ENCODE measurements at places on chromosomes 5 and 9. TPM values are rescaled to one million over a fixed set of nuclear protein-coding genes. Genes with fewer than 3 reads are reported as not detected.

MCIDAS gene
- not detected for total RNA-seq

PPP2R2B gene
- 0.52 TPM for total RNA-seq

SPATA31E1 gene
- not detected for total RNA-seq

SPATA31A3 gene
- not detected for total RNA-seq

WNT8A gene
- total RNA-seq: not detected

S1PR3 gene
- total RNA-seq: 0.82 TPM

INSYN2B gene
- total RNA-seq: not detected

PLPPR1 gene
- not detected for total RNA-seq

NRG2 gene
- total RNA-seq: not detected

CDH18 gene
- total RNA-seq: not detected

PFN3 gene
- total RNA-seq: not detected

ZBTB34 gene
- total RNA-seq: 8.2 TPM

GHR gene
- not detected for total RNA-seq

SLIT3 gene
- total RNA-seq: 0.64 TPM

APBB3 gene
- 22.4 TPM for total RNA-seq

ECM2 gene
- not detected for total RNA-seq

CANX gene
- 558 TPM for total RNA-seq

CARD6 gene
- 5.0 TPM for total RNA-seq

NUDT12 gene
- total RNA-seq: 1.2 TPM

BASP1 gene
- not detected for total RNA-seq

CD14 gene
- 0.32 TPM for total RNA-seq

Data from T-helper 2 cell treated with Interferon-gamma antibody and Interleukin-4, amounts not matched to agents 100 ng/mL and 5 ng/mL, for 36 hours (primary cell).